ENCODE measurements at places on chromosomes 11 and 22.

- peaks cover 47% of the 10 kb centered on the region for H3K4me1 ChIP-seq
- peak overlapping the region; percentile 89 for H3K4me3 ChIP-seq
- H3K36me3 ChIP-seq: peaks cover 13% of the 10 kb centered on the region
- no peaks in the 10 kb centered on the region for H3K27me3 ChIP-seq
- H3K27ac ChIP-seq: peak overlapping the region; percentile 93
These were observed 1.2 kb downstream of the ATXN10 start for GRCh38 chr22:45672564-45673481.

DNA sequence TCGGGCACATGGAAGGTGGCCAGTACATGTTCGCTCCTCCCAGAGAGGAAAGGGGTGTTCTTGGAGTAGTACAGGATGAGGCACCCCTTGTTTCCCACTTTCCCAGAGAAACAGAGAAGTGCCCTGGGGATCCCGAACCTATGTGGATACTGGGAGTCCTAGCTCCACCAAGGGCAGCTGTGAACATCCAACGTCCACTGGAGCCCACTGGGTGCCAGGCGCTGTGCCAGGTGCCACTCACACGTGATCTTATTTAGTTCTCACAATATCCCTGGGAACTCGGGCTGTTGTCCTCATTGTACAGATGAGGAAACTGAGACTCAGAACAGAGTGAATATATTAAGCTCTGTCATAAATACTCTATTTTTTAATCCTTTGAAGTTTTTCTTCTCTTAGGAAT is 12.0 kb downstream of the SLCO2B1 start:
- H3K27me3 ChIP-seq: no peaks in the 10 kb centered on the region
- no peak overlapping the region for H3K4me3 ChIP-seq
- H3K36me3 ChIP-seq: no peaks in the 10 kb centered on the region
- H3K4me1 ChIP-seq: no peaks in the 10 kb centered on the region
- H3K27ac ChIP-seq: no peak overlapping the region

- H3K27ac ChIP-seq: no peak overlapping the region
- no peaks in the 10 kb centered on the region for H3K36me3 ChIP-seq
- H3K4me1 ChIP-seq: no peaks in the 10 kb centered on the region
- no peak for DNase-seq
- no peak overlapping the region for H3K4me3 ChIP-seq
These were observed 232.8 kb downstream of the GRIK4 start for GRCh38 chr11:120744016-120744994.

DNA sequence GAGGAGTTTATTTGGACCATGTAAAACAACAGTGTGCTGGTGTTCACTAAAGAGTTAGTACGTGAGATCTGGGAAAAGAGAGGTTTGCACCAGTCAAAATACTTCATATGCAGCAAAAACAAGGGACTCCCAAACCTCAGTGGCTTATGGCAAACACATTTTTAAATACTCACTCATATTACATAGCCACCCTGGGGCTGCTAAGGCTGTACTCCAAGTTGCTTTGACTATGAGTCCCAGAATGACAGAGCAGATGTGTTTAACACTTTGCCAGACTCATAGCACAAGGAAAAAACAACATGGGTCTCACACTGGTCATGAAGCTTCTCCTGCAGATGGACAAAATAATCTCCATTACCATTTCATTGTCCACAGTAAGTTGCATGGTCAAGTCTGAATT is 202.8 kb upstream of the GRIA4 start:
- H3K4me3 ChIP-seq: no peak overlapping the region
- H3K4me1 ChIP-seq: no peaks in the 10 kb centered on the region
- no peaks in the 10 kb centered on the region for H3K36me3 ChIP-seq
- H3K27me3 ChIP-seq: peaks cover 8% of the 10 kb centered on the region

GRCh38 chr22:32097018-32097417 is 54.0 kb downstream of the SLC5A1 start:
- peaks cover 7% of the 10 kb centered on the region for H3K27me3 ChIP-seq
- H3K27ac ChIP-seq: no peak overlapping the region
- H3K4me1 ChIP-seq: peaks cover 9% of the 10 kb centered on the region
- no peaks in the 10 kb centered on the region for H3K36me3 ChIP-seq
- no peak overlapping the region for H3K4me3 ChIP-seq

- no peaks in the 10 kb centered on the region for H3K36me3 ChIP-seq
- no peak overlapping the region for H3K27ac ChIP-seq
- no peaks in the 10 kb centered on the region for H3K4me1 ChIP-seq
- no peaks in the 10 kb centered on the region for H3K27me3 ChIP-seq
- no peak overlapping the region for H3K4me3 ChIP-seq
These were observed 340.0 kb downstream of the METTL15 start for GRCh38 chr11:28448186-28448585.

DNA sequence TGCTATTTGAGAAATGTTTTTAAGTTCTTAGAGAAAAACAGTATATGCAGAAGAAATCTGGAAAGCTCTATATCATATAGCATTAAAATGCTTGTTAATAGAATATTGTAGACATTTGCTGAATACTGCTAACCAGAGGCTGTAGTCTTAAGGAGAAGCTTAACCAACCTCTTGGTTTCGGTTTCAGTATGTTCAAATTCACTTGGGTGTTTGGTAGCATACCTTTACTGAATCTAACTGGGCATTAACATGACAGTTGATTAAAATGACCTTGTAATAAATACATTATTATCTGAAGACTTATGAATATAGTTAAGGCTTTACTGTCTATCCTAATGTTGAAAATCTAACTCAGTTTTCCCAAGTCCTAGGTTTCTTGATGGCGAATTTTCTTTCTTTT is 5.4 kb downstream of the PCF11 start:
- peak overlapping the region; percentile 98 for H3K4me3 ChIP-seq
- peaks cover 27% of the 10 kb centered on the region for H3K36me3 ChIP-seq
- peaks cover 61% of the 10 kb centered on the region for H3K4me1 ChIP-seq
- H3K27ac ChIP-seq: peak overlapping the region; percentile 91
- DNase-seq: no peak
- H3K27me3 ChIP-seq: no peaks in the 10 kb centered on the region

DNA sequence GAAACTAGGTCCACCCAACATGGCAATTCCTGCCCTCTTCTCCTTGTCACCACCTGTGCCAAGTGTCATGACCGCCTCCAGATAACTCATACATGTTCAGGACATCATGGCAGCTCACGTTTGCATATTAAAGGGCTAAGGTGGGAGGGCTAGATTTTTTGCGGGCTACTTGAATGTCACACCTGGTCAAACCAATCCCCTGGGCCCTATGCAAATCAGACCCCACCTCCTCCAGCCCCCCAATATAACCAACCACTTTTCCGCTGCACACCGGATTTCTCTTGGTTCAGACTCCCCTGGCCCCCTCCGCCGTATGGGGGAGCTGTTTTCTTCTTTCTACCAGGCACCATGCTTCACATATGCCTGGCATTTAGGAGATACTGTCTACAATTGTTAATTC is 12.6 kb downstream of the UPB1 start:
- no peak for DNase-seq
- peaks cover 6% of the 10 kb centered on the region for H3K4me1 ChIP-seq
- no peak overlapping the region for H3K4me3 ChIP-seq
- H3K36me3 ChIP-seq: no peaks in the 10 kb centered on the region

DNA sequence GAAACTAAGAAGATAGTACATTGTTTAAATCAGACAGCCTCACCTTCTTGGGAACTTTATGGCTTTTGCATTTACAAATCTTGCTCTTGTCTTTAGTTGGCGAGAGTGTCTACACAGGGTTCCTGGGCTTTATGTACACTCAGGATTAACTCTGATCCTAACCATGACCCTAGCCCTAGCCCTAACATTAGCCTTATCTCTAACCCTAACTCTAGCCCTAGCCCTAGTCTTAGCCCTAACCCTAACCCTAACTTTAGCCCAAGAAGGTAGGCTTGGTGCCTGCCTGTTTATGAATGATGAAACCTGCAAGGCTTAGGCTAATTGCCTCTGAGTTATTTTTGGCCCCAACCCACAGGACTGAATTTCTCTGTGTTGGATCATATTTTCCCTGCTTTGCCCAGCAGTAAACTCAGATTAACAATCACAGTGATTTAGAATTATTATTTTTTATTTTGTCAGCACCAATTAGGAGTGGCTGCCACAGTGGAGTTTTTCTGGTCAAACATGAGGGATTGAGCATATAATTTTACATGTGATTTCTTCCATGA is 44.1 kb upstream of the OR9Q1 start:
- H3K4me1 ChIP-seq: no peaks in the 10 kb centered on the region
- no peak overlapping the region for H3K27ac ChIP-seq
- H3K27me3 ChIP-seq: peaks cover 5% of the 10 kb centered on the region
- no peaks in the 10 kb centered on the region for H3K36me3 ChIP-seq
- no peak for DNase-seq

- peaks cover 13% of the 10 kb centered on the region for H3K4me1 ChIP-seq
- H3K27ac ChIP-seq: no peak overlapping the region
- H3K36me3 ChIP-seq: peaks cover 24% of the 10 kb centered on the region
- no peak for DNase-seq
These were observed 161.3 kb downstream of the DDX10 start for GRCh38 chr11:108826136-108826535.

DNA sequence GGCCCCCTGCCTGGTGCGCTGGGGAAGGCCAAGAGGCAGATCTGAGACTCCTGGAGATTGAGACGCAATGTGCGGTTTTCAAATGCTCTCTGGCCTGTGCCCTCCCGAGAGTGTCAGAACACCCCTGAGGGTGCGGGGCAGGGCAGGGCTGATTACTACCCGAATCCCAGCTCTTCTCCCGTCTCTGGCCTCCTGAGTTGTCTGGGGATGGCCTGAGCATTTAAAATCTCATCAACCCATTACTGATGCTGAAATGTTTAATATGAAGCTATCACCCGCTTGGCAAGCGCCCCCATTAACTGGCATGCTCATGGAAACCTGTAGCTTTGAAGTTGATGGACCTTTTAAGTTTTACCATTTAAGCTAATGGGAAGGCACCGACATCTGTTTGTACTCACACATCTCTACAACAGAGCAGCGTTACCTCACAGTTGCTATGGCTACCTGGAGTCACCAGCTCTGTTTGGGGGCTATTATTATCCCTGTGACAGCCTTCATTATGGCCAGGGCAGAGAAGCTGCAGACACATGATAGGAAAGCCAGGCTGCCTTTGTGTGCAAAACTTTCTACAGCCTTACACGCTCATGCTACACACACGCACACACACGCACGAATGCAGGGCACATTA is 3.6 kb upstream of the MB start:
- DNase-seq: no peak
- peaks cover 6% of the 10 kb centered on the region for H3K27me3 ChIP-seq
- no peak overlapping the region for H3K27ac ChIP-seq
- H3K4me1 ChIP-seq: peaks cover 15% of the 10 kb centered on the region

DNA sequence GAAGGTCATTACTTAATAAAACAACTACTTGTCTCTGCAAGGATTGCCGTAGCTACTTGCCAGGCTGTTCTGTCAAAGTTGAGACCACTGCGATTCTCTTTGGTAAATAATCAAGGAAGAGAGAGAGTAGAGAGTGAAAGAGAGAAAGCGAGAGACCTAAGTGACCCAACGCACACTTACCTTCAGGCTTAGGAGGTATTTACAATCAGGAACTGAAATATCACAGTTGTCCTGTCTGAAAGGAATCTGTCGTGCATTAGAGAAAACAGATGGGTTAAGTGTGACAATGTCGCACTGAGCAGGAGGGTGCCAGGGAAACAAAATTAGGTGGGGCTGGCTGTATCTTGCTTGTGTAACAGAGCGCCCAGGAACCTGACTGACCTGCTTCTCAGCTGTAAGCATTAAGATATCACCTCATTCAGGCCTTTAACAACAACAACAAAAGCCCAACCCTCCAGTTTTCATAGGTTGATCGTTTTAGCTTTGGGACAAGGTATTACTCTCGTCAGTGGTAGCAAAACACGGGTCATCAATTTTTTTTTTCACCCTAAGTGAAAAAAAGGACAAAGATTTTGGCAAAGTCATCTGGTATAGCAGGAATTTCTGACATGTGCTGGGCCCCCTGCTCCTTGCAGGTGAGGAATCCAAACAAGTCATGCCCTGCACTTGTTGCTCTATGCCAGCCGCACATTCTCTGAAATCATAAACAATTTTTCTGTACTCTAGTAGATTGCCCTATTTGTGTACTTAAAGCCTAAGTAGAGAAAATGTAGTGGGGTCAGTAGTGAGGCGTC is at the start of gene MUC15:
Gene MUC15, minus strand, starts transcription at position 403 of the 794 bp plus-strand sequence. CDS start 5,169 bp downstream, outside the sequence.
- no peaks in the 10 kb centered on the region for H3K36me3 ChIP-seq
- H3K27me3 ChIP-seq: no peaks in the 10 kb centered on the region
- no peaks in the 10 kb centered on the region for H3K4me1 ChIP-seq

GRCh38 chr22:38088629-38089473 is 4.9 kb upstream of the SLC16A8 start:
- H3K4me3 ChIP-seq: no peak overlapping the region
- H3K27ac ChIP-seq: no peak overlapping the region
- no peaks in the 10 kb centered on the region for H3K36me3 ChIP-seq
- H3K27me3 ChIP-seq: peaks cover 6% of the 10 kb centered on the region
- DNase-seq: no peak

Data from naive thymus-derived CD8-positive, alpha-beta T cell (primary cell).